ENCODE measurements at places on chromosomes 5 and 9. TPM values are rescaled to one million over a fixed set of nuclear protein-coding genes. Genes with fewer than 3 reads are reported as not detected.
A peak's percentile ranks its signal among the peaks of the same experiment; 100 is the strongest.

GRCh38 chr5:154779105-154779504, 23.9 kb downstream of the LARP1 start:
- DNase-seq, result no peak

DNA sequence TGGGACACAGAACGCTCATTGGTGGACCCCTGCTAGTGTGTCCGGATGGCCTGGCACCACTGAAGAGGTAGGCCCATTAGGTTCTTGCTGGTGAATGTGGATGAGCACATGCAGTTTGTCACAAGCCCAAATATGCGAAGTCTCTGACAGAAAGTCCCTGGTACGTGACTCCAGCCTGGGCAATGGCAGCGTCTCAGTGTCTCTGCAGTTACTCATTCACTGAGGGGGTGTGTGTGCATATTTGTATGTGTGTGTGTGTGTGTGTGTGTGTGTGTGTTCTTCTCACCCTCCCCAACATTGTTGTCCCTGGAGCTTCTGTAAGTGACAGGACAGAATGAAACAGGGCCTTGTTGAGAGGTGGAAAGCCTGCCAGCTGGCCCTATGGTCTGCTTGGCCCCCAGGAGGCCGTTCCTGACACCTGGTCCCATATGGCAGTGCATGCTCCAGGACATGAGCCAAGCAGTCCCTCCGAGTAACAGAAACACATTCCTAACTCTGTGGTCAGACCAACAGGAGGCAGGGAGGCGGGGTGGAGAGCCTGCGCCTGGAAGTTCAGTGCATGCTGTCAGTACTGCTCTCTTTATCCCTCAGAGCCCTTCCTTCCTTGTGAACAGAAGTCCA, 169.9 kb downstream of the SLC28A3 start:
- DNase-seq, result peak; percentile 76

DNA sequence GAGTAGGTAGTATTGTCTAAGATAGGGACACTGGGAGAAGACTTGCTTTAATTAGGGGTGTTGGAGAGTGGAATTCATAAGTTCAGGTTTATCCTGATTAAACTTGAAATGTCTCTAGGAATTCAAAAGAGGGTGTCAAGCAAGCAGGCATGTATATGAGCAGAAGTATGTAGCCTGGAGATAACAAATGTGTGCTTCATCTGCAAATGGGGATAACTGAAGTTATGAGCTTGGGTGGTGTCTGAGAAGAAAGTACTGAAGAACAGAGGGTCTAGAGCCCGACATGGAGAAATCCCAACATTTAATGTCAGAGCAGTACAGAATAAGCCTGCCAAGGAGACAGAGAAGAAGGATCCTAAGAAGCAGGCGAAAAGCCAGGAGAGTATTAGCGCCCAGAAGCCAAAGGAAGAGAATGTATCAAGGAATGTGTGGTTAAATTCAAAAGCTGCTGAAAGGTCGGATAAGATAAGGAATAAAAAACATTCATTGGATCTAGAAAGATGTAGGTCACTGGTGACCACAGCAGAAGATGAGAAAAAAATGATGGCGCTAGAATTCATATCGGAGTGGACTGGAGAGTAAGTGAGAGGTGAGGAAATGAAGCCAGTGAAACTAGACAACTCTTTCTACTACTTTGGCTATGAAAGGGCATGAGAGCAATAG, 401.5 kb upstream of the PIK3R1 start:
- no peak for DNase-seq

DNA sequence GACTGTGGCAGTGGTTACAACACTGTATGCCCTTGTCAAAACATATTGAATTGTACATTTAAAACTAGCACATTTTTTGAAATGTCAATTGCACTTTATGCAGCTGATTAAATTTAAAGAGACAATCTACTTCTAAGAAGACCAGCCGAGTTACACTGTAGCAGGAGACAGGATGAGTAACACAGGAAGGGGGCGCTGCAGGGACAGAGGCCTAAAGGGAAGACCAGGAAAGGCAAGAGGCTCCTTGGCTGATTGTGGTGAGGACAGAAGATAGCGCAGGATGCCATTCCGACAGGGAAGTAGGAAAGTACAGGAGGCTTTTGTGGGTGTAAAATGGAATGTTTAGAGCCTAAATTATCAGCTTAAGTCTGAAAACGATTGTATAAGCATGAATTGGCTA, 28.2 kb upstream of the PPP2R2B start:
- no peak for DNase-seq

DNA sequence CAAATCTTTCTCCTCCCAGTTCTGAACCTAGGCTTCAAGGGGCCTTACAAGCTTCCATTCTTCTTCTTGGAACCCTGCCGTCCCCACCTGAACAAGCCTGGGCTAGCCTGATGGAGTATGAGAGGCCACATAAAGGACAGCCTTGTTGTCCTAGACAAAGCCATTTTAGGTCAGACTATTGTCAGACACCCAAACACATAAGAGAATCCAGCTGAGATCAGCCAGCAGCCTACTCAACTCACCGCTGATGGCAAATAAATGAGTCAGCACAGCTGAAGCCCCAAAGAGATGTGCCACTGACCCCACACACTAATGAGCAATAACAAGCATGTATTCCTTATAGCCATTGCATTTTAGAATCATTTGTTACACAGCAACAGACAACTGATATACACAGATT, 33.8 kb downstream of the SVEP1 start:
- DNase-seq, result no peak

DNA sequence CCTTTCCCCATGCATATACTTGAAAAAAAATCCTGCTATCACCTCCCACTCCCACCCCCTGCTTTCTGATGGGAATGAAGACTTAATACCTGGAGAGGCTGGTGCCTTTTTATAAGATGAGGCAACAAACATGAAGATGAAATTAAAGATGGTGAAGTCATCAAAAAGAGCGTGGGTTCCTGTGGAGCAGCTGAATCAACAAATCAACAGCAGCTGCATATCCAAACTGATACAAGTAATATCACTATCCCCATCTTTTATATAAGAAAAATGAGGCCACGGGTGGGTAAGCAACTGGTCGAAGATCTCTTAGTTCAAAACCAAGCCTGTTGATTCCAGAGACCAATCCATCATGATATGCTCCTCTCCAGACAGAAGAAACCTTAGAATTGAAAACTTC, 268.5 kb downstream of the ENC1 start:
- no peak for DNase-seq

GRCh38 chr5:82676661-82677060, 398.5 kb upstream of the RPS23 start:
- no peak for DNase-seq

- no peak for DNase-seq
Measured at GRCh38 chr5:71864730-71865601, 145.9 kb downstream of the CARTPT start.

- no peak for DNase-seq
Measured at GRCh38 chr5:110262749-110263148, 463.7 kb downstream of the TMEM232 start.

GRCh38 chr9:75471549-75472114, 383.3 kb downstream of the OSTF1 start:
- no peak for DNase-seq

DNA sequence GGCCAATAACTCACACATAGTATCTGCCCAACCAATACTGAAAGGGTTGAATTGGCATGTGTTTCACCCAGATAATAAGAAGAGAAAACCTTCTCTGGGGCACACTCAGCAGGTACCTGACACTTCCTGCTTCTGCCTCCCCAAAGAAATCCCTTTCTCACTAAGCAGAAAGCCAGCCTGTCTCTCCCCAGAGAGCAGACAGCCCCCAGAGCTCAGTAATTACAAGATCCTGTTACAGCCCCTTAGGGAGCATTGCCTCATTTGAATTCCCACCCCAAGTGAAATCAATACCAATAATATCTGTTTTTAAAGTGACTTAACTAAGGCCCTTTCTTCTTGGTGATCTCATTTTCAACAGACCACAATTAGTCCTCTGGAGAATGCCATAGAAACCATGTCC, 38.5 kb upstream of the FOXI1 start:
- no peak for DNase-seq

DNA sequence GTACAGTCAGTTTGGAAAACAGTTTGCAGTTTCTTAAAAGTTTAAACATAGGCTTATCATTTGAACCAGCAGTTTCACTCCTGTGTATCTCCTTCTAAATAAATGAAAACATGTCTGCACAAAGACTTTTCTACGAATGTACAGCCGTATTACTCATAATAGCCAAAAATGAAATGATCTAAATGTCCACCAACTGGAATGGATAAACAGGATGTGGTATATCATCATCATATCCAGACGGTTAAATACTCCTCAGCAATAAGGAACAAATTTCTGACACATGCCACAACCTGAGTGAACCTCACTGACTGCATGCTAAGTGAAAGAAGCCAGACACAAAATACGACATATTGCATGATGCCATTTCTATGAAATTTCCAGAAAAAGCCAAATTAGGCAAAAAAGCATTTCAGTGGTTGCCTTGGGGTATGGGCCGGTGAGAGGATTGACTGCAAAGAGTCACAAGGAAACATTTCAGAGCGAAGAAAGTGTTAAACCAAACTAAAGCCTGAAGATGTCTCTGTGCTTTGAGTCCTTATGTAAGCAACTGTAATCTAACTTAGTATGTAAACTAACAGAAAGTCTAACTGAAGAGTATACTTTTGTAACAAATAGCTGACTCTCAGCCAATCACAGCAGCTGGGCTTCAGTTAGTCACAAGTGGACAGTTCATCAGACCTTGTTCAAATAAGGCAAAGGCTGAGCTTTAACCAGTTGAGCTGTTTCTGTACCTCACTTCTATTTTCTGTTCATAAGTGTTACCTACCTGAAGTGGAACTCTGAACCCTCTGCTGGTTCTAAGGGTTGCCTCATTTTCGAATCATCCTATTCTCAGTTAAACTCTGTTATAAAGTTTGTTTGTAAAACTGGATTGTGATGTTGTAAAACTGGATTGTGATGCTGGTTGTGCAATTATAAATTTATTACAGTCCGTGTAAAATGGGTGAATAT, 65.2 kb downstream of the TRIO start:
- DNase-seq, result no peak

GRCh38 chr5:34914671-34915138, 599 bp downstream of the RAD1 start:
- peak; percentile 55 for DNase-seq

- DNase-seq, result no peak
Measured at GRCh38 chr9:811106-811531, 30.4 kb upstream of the DMRT1 start.

DNA sequence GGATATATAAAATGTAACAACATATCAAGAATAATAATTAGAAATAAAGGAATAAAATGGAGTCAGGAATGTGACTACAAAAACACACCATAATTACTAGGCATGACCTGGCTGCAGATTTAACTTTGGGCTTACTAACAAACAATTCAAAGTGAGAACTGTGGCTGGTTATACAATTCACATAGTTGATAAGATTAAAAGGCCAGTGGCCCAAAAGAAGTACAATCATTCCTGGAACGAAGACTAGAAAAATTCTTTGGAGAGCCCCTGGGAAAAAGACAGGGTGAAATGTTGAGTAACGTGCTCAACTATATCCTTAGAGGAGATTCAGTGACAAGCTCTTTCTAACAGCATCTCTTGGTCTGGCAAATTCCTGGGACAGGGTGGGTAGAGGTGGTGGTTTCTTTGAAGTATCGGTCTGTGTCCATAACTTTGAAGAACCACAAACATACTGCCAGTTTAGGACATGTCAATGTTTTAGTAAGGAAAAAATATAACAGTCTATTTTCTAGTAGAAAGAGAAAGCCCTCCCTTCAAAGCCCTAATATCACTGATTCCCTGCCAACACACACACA, 75.0 kb upstream of the IL6ST start:
- no peak for DNase-seq

GRCh38 chr9:130423272-130423671, 21.5 kb upstream of the ASS1 start:
- DNase-seq, result no peak

GRCh38 chr5:135032695-135032998, 1.4 kb downstream of the PITX1 start:
- DNase-seq, result no peak

GRCh38 chr9:93247099-93247865, 63.3 kb downstream of the WNK2 start:
- DNase-seq, result peak; percentile 39

- no peak for DNase-seq
Measured at GRCh38 chr9:36092509-36093215, 43.9 kb upstream of the GLIPR2 start.

GRCh38 chr5:2207416-2208238, 324.9 kb upstream of the IRX4 start:
- DNase-seq, result no peak

GRCh38 chr5:42168091-42168670, 243.1 kb downstream of the FBXO4 start:
- no peak for DNase-seq

GRCh38 chr5:87410931-87411330, 1.8 kb downstream of the CCNH start:
- DNase-seq, result no peak

GRCh38 chr9:131874447-131874846, 134.6 kb upstream of the RAPGEF1 start:
- no peak for DNase-seq

- DNase-seq, result no peak
Measured at GRCh38 chr5:180646289-180646962, 3.0 kb downstream of the FLT4 start.

GRCh38 chr5:151047814-151048425, 27.5 kb downstream of the GPX3 start:
- DNase-seq, result peak; percentile 68

GRCh38 chr9:127949827-127950512, 12.3 kb upstream of the DPM2 start:
- no peak for DNase-seq

GRCh38 chr5:5572010-5572865, 149.8 kb downstream of the ICE1 start:
- peak; percentile 43 for DNase-seq

DNA sequence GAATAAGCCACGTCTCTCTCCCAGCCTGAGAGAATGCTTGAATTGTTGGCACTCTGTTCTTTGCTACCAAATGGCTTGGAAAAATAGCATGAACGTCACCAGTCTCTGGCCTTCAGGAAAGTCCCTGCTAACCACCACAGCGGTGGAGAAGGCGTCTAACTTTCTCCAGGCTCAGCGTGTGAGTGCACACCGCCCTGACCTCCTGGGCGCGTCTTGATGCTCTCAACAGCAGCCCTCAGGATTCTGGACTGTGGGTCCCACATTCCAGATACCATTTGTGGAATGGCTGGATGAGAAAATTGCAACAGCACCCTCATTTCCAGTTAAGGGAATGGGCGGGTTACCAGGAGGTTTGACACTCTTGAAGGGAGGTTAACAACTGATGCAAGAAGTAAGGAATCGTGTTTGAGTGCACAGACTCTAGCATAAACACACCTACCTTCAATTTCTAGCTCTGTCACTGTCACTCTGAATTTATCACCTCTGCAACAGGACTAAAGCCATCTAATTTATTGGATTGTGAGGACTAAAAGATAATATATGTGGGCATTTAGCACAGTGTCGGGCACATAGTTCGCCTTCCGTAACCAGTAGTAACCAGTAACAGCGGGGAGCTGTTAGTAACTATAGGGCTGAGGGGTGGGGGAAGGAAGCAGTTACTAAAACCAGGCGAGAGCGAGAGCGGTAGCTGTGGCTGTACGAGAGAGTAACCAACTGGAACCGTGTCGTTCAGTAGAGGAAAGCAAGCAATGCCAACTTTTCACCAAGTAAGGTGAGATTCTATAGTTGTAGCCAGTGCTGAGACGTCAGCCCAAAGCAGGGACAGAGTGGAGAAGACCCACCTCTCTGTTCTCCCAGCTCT, 807 bp upstream of the PLGRKT start:
- DNase-seq, result no peak

Gene MZB1
- 0.25 TPM for polyA plus RNA-seq

Gene WNT8A
- not detected for polyA plus RNA-seq

Gene ZNF300
- polyA plus RNA-seq, result 0.73 TPM

Gene ZNF483
- polyA plus RNA-seq, result not detected

Gene OBP2B
- not detected for polyA plus RNA-seq

Gene SELENOP
- 152 TPM for polyA plus RNA-seq

Gene RNF208
- 5.9 TPM for polyA plus RNA-seq

Gene FBP2
- polyA plus RNA-seq, result 69.6 TPM

Gene MAML1
- 5.8 TPM for polyA plus RNA-seq

Measured in psoas muscle (tissue), 8 donors.